Body of pancreas (tissue), 4 donors: ENCODE measurements at places on chromosomes 12 and 14. TPM values are rescaled to one million over a fixed set of nuclear protein-coding genes. Genes with fewer than 3 reads are reported as not detected.

Gene KRT6C
- not detected for total RNA-seq

Gene GLIPR1L1
- not detected for total RNA-seq

Gene TCHP
- 72.2 TPM for total RNA-seq

Gene MANSC4
- not detected for total RNA-seq

Gene MAP1LC3B2
- not detected for total RNA-seq

Gene SERPINA9
- total RNA-seq: not detected

Gene CELA1
- not detected for total RNA-seq

Gene LHX5
- not detected for total RNA-seq

Gene KRT5
- 2.0 TPM for total RNA-seq

Gene GLIPR1L2
- total RNA-seq: not detected

Gene FOXN4
- not detected for total RNA-seq

Gene BCDIN3D
- total RNA-seq: 1.3 TPM

Gene RDH16
- 0.99 TPM for total RNA-seq

Gene TPH2
- total RNA-seq: 0.26 TPM

Gene MTA1
- 92.6 TPM for total RNA-seq

Gene RAD9B
- total RNA-seq: 2.3 TPM

Gene CHST11
- total RNA-seq: 14.5 TPM

Gene KSR2
- 0.66 TPM for total RNA-seq

Gene LRRC10
- total RNA-seq: not detected

Gene BTG1
- 53.7 TPM for total RNA-seq
